Cerebellar nuclear complex (tissue), 1 donor: ENCODE measurements at places on chromosomes 4 and X.

GRCh38 chrX:107766470-107767150 lies 9.0 kb downstream of the TSC22D3 start:
- no peak for DNase-seq

DNA sequence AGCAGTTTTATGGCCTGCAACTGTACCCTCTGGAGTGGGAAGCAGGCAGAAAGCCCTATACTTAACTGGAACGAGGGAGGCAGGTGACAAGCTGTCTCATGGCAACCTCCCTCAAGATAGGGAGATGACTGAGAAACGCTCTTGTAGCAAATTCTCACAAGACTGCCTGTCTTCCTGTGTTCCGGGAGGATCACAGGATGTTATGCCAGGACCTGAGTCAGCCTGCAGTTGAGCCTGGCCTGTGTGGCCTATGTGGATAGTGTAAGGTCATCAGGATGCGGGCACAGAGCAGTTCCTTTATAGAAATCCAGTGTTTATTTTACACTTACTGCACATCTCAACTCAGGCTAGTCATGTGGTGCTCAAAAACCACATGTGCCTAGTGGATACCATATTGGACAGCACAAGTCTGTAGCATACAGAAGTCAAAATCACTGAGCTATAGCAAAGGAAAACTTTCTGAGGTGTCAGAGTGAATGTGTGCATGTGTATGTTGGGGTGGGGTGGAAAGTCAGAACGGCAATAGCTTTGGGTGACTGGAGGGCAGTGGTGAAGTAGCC lies 25.2 kb downstream of the TAF7L start:
- DNase-seq, result no peak

GRCh38 chrX:47146121-47146935 lies 1.3 kb downstream of the RBM10 start:
- DNase-seq, result no peak

GRCh38 chr4:11949355-11949754 lies 520.7 kb upstream of the HS3ST1 start:
- no peak for DNase-seq

- DNase-seq, result no peak
These were observed 450.2 kb downstream of the TLL1 start for GRCh38 chr4:166323250-166323649.

DNA sequence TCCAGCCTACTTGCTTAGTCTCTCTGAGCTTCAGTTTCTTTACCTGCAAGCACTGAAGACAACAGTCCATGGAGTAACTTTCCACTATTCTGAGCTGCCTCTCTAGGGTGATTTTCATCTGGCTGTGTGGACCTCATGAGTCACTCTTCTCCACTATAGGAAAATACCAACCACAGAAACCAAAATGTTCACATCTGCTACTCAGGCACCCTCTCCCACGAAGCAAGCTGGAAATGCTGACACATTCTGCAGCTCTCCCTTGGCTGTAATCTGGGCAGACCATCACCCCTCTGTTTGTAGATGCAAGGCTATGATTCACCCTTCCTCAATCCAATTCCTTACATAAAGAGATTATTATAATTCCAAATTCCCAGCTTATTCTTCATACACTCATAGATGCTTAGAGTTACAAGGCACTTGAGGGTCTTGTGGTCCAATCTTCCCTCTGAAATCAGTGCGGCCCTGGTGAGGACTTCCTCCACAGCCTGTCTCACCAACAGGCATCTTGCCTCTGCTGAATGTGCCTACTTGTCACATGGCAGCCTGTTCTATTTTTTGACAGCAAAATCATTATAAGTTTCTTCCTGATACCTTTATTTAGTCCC lies 97.0 kb upstream of the LNX1 start:
- DNase-seq, result no peak

- no peak for DNase-seq
These were observed 85.9 kb downstream of the HPGD start for GRCh38 chr4:174436377-174436776.

DNA sequence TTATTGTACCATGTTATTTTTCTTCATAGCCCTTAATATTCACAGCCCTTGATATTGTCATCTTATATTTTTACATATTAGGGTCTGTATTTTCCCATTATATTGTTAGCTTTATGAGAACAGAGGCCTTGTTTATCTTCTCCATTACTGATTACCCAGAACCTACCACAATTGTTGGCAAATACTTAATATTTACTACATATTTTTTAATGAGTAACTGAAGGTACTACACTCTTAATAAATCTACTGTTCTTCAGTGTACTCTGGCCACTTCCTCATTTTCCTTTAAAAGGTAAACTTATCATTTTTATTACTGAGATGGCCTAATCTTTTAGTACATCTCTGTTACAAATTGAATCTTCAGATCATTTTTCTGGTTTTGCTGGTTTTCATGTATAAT lies 133.5 kb downstream of the COL4A5 start:
- DNase-seq, result no peak
